Ascending aorta (tissue), 2 donors: ENCODE measurements at places on chromosomes 7 and 10. TPM values are rescaled to one million over a fixed set of nuclear protein-coding genes. Genes with fewer than 3 reads are reported as not detected.
A peak's percentile ranks its signal among the peaks of the same experiment; 100 is the strongest.

DNA sequence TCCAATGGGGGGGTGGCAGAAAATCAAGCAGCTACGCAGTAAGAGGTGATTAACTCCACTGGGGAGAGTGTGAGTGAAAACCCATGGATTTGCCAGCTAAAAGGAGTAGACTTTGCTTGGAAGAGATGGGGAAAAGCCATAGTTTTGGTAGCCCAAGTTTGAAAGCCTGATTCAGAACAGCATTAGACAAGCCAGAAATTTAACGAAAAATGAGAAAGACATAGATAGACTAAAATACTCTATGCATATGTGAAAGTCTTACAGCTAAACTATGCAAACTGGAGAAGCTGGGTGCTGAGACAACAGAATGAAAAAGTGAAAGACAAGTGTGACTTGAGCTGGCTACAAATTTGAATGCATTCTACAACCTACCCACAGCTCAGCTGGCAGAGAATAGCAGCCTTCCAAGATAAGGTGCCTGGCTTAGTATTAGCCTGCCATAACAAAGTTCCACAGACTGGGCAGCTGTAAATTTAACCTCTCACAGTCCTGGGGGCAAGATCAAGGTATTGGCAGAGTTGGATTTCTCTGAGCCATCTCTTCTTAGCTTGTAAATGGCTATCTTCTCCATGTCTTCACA is 156.6 kb downstream of the CDC14C start:
- no peak for DNase-seq
- no peak overlapping the region for H3K27ac ChIP-seq
- no peaks in the 10 kb centered on the region for H3K27me3 ChIP-seq
- no peaks in the 10 kb centered on the region for H3K36me3 ChIP-seq

DNA sequence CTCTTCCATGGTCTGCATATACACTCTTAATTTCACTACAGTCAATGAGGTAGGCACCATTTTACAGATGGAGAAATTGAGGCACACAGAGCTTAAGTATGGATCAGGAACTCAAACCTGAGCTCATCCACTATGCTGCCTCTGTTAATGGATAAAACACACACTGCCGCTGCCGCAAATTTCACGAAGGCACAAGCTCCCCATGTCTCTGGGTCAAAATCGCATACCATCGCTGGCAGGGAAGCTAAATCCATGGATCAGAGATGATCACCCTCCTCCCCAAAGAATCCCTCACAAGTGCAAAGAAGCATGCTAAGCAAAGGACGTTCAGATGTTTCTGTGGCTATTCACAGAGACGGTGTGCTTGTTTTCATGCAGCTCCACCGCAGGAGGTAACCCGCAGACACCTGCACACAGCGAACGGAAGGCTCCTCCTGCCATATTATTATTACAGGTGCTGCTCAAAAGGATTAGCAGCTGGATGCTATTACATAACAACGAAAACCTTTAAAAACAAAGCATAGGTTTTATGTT is 109.3 kb downstream of the UBE2H start:
- peak overlapping the region; percentile 66 for H3K27ac ChIP-seq
- H3K4me1 ChIP-seq, result peaks cover 57% of the 10 kb centered on the region
- H3K4me3 ChIP-seq, result no peak overlapping the region
- H3K27me3 ChIP-seq, result no peaks in the 10 kb centered on the region

GRCh38 chr10:15457382-15457781 is 86.3 kb upstream of the FAM171A1 start:
- no peaks in the 10 kb centered on the region for H3K4me1 ChIP-seq
- no peak overlapping the region for H3K4me3 ChIP-seq
- no peak overlapping the region for H3K27ac ChIP-seq
- no peak for DNase-seq

DNA sequence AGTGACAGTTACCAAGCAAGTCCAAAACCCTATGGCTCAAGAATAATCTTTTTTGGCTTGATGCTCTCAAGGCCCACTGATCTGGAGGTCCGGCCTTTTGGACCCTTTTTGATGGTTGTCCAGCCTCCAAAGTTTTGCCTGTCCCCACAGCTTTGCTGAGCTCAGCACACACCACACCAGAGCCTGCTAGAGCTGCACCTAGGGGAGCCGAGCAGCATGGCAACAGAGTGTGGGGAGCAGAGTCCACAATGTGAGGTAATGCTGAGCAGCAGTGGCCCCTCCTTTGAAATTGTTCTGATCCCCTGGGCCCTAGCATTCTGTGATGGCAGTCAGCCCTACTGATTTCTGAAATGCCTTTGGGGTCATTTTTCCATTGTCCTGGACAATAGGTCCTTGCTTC is 9.3 kb downstream of the GIMAP7 start:
- no peaks in the 10 kb centered on the region for H3K27me3 ChIP-seq
- no peaks in the 10 kb centered on the region for H3K36me3 ChIP-seq
- no peaks in the 10 kb centered on the region for H3K4me1 ChIP-seq

GRCh38 chr10:5234106-5234860 is 37.6 kb downstream of the AKR1C4 start:
- no peaks in the 10 kb centered on the region for H3K27me3 ChIP-seq
- no peak for DNase-seq
- H3K36me3 ChIP-seq, result no peaks in the 10 kb centered on the region
- no peaks in the 10 kb centered on the region for H3K4me1 ChIP-seq

DNA sequence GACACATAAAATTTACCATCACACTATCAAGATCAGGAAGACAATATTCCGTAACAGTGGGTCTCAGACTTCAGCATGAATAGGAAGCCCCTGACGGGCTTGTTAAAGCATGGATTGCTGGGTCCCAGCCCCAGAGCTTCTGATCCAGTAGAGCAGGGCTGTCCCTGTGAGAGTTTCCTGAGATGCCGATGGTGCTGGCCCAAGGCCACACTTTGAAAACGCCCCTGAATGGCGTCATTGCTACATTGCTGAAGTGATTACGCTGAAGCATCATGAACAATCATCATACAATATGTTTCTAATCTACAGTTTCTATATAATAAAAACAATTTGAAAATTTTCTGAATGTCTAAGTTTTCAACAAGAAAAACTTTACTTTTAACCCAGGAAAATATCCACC is 38.0 kb upstream of the TMEM72 start:
- no peaks in the 10 kb centered on the region for H3K36me3 ChIP-seq
- no peak for DNase-seq
- peaks cover 11% of the 10 kb centered on the region for H3K4me1 ChIP-seq
- H3K4me3 ChIP-seq, result no peak overlapping the region

- no peaks in the 10 kb centered on the region for H3K4me1 ChIP-seq
- H3K27me3 ChIP-seq, result no peaks in the 10 kb centered on the region
- H3K36me3 ChIP-seq, result no peaks in the 10 kb centered on the region
- DNase-seq, result no peak
- no peak overlapping the region for H3K4me3 ChIP-seq
Measured at GRCh38 chr7:142668495-142668894, 80.8 kb upstream of the PRSS1 start.

DNA sequence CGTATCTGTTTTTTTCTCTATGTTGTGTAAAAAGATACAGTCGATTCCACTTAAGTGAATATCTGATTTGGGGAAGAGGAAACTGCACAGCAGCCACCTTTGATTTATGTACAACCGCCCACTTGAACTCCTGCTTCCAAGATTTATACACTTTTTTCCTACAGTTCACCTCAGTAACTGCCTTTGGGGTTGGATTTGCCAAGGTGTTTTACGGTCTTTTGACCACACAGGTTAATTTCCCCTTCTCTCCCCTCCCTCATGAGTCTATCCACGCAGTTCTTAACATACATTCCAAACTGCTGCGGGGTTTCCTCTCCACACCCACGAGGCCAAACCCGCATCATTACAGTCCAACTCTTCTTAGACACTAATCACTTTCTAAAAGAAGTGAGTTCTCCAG is 277.0 kb downstream of the USP6NL start:
- H3K27me3 ChIP-seq, result no peaks in the 10 kb centered on the region
- DNase-seq, result no peak
- no peaks in the 10 kb centered on the region for H3K36me3 ChIP-seq
- H3K4me3 ChIP-seq, result no peak overlapping the region

- no peak for DNase-seq
- no peak overlapping the region for H3K4me3 ChIP-seq
- H3K27ac ChIP-seq, result no peak overlapping the region
- no peaks in the 10 kb centered on the region for H3K4me1 ChIP-seq
- no peaks in the 10 kb centered on the region for H3K36me3 ChIP-seq
- no peaks in the 10 kb centered on the region for H3K27me3 ChIP-seq
Measured at GRCh38 chr10:104842704-104843103, 201.6 kb downstream of the SORCS3 start.

- H3K36me3 ChIP-seq, result no peaks in the 10 kb centered on the region
- H3K4me3 ChIP-seq, result no peak overlapping the region
- no peak for DNase-seq
- peak overlapping the region; percentile 54 for H3K27ac ChIP-seq
- H3K27me3 ChIP-seq, result no peaks in the 10 kb centered on the region
Measured at GRCh38 chr10:74049955-74050354, 52.0 kb downstream of the VCL start.

GRCh38 chr10:34587002-34587679 is 228.0 kb downstream of the PARD3 start:
- no peaks in the 10 kb centered on the region for H3K27me3 ChIP-seq
- no peak for DNase-seq
- no peaks in the 10 kb centered on the region for H3K36me3 ChIP-seq
- peaks cover 1% of the 10 kb centered on the region for H3K4me1 ChIP-seq
- no peak overlapping the region for H3K27ac ChIP-seq

- DNase-seq, result no peak
- H3K36me3 ChIP-seq, result no peaks in the 10 kb centered on the region
- no peaks in the 10 kb centered on the region for H3K4me1 ChIP-seq
Measured at GRCh38 chr7:88312061-88312663, 5.5 kb upstream of the STEAP4 start.

GRCh38 chr7:18511351-18512140 is 16.0 kb downstream of the HDAC9 start:
- peak overlapping the region; percentile 86 for H3K27ac ChIP-seq
- DNase-seq, result no peak
- H3K36me3 ChIP-seq, result no peaks in the 10 kb centered on the region
- H3K4me1 ChIP-seq, result peaks cover 29% of the 10 kb centered on the region
- H3K27me3 ChIP-seq, result no peaks in the 10 kb centered on the region

DNA sequence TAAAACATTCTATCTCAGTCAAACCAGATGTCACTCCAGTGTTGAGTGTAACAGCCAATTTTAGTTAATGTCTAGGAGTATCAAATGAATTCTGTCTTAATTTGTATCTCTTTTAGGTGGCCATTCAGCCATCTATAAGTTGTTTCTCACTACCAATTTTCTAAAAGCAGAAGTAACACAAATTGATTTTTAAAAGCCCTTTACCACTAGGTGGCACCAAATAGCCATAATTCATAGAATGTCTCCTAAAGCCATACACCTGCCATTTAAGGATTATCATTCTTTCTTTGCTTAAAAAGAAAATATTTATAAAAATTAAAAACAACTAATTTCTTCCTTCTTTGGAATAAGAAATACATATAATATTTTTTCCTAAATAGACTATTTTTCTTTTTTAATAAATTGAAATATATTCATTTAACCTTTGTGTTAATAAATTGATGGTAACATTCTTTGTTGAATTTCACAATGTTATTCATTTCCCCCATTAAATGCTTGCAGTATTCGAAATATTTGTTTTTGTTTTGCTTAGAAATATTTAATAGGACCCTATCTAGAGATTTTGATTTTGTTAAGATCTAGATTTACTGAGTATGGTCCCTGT is 107.8 kb upstream of the PPP1R3A start:
- H3K36me3 ChIP-seq, result no peaks in the 10 kb centered on the region
- no peak for DNase-seq
- no peaks in the 10 kb centered on the region for H3K4me1 ChIP-seq
- H3K27ac ChIP-seq, result no peak overlapping the region
- no peaks in the 10 kb centered on the region for H3K27me3 ChIP-seq

DNA sequence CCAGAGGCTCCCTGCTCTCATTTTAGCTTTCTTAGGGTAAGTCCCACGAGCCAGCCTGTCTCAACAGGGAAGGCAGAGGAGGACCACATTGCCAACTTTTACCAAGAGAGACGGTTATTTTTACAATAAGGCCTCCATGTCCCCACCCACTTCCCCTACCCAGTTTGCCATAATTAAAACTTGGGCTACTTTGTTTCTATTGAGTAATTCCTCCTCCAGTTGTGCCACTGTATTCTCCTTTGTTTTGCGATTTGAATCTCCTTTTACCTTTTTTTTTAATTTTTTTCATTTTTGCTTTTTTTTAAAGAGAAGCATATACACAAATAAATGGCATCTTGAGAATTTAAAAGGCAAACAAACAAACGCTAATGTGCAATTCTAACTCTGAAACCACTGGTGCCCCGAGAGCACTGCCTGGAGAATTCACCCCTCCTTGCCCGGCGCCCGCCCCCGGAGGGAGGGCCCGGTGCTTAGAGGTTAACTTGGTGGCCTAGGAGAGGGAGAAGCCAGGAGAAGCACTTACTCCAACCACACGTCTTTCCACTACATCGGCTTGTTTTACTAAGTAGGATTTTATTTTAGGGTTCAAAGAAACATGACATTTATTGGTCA is 282.3 kb downstream of the USP6NL start:
- H3K4me1 ChIP-seq, result peaks cover 40% of the 10 kb centered on the region
- H3K36me3 ChIP-seq, result peaks cover 8% of the 10 kb centered on the region
- no peaks in the 10 kb centered on the region for H3K27me3 ChIP-seq
- H3K27ac ChIP-seq, result peak overlapping the region; percentile 66
- DNase-seq, result no peak
- no peak overlapping the region for H3K4me3 ChIP-seq

- no peaks in the 10 kb centered on the region for H3K27me3 ChIP-seq
- no peak for DNase-seq
- no peaks in the 10 kb centered on the region for H3K36me3 ChIP-seq
- H3K4me3 ChIP-seq, result no peak overlapping the region
Measured at GRCh38 chr10:6173203-6173602, 29.5 kb upstream of the PFKFB3 start.

- no peak overlapping the region for H3K27ac ChIP-seq
- no peaks in the 10 kb centered on the region for H3K27me3 ChIP-seq
- no peaks in the 10 kb centered on the region for H3K4me1 ChIP-seq
- no peak overlapping the region for H3K4me3 ChIP-seq
Measured at GRCh38 chr7:84975586-84976185, 211.2 kb downstream of the SEMA3D start.

DNA sequence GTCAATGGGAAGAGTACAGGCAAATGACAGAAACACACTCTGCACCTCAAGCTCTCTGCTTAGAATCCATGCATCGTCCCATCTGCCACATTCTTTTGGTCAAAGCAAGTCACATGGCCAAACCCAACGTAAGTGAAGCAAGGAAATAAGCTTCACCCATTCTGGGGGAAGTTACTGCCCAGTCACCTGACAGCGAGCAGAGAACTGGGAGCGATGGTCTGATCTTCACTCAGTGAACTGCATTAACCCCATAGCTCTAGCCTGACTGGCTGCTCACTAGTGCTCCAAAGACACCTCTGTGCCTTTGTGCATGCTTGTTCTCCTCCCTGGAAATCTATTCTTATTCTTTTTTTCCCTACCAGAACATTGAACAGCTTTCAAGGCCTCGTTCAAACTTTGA is 89.9 kb downstream of the APBB1IP start:
- H3K4me1 ChIP-seq, result no peaks in the 10 kb centered on the region
- H3K4me3 ChIP-seq, result no peak overlapping the region
- H3K27ac ChIP-seq, result no peak overlapping the region
- DNase-seq, result no peak
- no peaks in the 10 kb centered on the region for H3K27me3 ChIP-seq

- H3K27ac ChIP-seq, result no peak overlapping the region
- H3K4me3 ChIP-seq, result no peak overlapping the region
- no peaks in the 10 kb centered on the region for H3K27me3 ChIP-seq
Measured at GRCh38 chr7:116988363-116988989, 35.2 kb downstream of the ST7 start.

Gene VDAC2
- total RNA-seq, result 14.4 TPM

Gene ACHE
- 7.8 TPM for total RNA-seq

Gene TLL2
- total RNA-seq, result not detected

Gene IGF2BP3
- total RNA-seq, result not detected

Gene AKR1D1
- not detected for total RNA-seq

Gene SAMD9L
- 3.3 TPM for total RNA-seq
